ENCODE measurements at places on chromosomes 1 and 21.

DNA sequence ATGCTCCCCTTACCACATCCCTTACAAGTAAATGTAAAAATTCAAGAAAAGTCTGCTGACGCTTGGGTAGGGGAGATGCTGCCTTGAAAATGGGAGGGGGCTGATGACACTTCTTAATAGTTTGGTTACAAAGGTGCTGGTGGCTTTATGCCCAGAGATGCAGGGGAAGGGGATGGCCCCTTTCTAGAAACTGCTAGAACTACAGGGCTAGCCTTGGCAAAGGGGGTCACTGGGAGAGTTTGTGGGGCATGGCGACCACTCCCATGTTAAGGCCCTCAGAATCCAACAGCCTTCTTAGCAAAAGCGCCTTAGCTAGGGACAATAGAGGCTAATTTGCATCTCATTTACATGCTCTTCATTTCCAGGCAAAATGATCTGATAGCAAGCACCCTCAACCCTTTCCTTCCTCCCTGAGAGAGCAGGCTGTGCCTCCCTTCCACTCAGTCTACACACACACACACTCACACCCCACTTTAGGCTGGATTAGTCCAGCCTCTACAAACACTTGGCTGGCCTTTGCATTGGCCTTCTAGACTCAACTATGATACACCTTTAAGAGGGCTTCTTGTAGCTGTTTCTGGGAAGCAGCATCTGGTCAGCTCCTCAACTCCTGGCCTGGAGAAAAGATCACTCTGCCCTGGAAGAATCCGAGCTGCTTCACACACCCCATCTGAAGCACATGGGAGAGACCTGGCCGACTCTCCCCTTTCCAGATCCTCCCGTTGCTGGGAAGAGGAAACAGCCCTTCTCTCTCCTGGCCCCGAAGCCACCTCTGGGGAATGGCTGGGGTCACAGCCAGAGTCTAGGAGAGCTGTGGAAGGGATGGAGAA lies 1.7 kb downstream of the SEMA6C start:
- no peak for DNase-seq

DNA sequence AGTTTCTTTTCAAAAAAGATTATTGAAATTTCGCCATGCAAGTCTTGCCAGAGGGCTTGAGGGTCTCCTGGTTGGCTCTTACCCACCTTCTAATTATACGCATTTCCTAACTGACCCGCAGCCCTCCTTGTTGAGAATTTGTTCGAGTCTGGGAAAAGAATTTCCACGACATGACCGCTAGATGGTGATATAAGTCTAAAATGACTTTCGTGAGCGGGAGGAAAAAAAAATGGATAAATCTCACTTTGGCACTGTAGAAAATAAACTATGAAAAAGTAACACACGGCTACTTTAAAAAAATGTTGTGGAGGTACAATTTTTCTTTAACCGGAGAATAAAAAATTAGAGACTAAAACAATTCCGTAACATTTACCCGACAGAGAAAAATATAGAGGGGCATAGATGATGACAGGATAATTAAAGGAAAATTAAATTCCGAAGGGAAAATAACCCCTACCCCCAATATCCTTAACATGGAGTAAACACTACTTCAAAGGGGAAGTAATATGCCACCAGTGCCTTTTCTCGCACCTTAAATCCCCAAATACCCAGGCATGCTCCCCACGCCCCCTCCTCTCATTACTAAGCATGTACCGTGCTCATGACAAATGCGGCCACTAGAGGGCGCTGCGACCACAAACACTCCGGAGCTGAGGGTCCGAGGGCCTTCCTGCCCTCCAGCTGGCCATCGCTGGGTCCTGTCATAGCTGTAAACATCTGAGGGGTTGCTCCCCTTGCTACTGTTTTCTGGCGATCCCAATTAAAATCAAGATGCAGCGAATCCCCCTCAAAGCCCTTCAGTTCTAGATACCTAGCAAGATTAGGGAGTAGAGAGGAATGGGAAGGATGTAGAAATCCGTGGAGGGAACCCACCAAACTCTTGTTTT lies 266.9 kb downstream of the ASTN1 start:
- DNase-seq: peak; percentile 70

DNA sequence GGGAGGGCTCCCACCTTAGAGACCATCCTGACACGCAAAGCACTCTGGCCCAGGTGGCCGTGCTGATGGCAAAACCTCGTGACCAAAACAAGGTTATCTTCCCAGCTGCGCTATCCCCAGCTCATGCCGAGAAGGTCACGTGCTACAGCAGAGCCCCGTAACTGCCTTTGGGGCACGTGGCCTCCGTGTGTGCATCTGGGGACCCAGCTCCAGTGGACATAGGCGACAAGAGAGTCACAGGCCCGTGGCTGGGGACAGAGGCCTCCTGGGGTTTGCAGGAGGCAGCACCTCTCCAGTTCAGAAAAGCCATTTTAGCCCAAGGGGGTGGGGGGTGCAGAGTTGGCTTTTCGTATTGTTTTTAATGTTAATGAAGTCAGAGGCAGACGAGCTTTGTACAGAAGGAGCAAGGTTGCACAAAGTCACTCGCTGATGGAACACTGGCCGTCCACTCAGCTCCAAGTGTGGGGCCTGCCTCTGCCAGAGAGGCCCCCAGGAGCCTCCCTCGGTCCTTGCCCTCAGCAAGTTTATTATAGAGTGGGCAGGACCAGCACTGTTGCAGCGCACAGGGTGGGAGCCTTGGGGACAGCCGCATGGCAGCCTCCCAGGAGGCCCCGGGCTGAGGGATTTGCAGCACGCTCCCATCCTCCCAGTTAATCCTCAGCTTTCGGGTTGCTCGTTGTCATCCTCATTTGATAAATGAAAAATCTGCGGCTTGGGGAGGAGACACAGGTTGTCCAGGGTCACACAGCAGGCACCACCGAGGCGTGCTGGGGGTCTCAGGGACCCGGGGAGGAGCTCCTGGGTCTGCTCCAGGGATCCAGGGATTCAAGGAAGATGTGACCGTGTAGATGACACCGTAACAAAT lies 8.0 kb upstream of the PDE9A start:
- DNase-seq: no peak

DNA sequence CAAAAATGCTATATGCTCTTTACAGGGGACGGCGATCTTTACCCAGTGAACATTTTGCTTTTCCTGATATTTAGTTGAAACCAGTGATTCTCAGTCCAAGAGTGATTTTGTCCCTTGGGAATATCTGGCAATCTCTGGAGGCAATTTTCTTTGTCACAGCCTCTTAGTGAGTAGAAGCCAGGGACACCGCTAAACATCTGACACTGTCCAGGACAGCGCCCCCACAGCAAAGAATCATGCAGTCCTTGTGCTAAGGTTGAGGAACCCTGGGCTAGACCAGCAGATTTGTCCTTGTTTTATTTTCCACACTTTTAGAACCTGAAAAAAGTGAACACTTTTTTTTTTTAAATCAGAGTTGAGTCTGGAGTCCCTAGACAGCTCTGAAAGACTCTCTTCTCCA lies 13.1 kb downstream of the EVA1C start:
- DNase-seq: no peak

- DNase-seq: no peak
These were observed 106.1 kb downstream of the APP start for GRCh38 chr21:26064506-26064905.

Measured in H1 (cell line).